ENCODE measurements at places on chromosomes 3 and 15.

DNA sequence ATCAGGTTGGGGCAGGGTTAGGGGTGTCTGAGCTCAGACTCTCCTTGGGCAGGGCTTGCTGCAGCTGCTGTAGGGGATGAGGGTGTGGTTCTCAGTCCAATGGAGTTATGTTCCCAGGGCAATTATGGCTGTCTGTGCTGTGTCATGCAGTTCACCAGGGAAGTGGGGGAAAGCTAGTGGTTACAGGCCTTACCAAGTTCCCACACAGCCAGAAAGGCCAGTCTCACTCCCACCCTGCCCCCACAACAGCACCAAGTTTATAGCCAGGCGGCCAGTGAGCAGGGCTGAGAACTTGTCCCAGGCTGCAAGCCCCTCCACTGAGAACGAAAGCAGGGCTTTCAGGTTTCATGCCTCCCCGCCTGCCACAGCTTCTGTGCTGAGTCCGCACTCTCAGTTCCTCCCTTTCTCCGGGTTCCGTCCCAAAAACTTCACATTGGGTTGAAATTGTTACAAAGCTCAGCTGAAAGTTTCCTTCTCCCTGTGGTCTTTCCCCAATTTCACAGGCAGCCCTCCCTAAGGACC lies 19.6 kb upstream of the CPOX start:
- DNase-seq = no peak

DNA sequence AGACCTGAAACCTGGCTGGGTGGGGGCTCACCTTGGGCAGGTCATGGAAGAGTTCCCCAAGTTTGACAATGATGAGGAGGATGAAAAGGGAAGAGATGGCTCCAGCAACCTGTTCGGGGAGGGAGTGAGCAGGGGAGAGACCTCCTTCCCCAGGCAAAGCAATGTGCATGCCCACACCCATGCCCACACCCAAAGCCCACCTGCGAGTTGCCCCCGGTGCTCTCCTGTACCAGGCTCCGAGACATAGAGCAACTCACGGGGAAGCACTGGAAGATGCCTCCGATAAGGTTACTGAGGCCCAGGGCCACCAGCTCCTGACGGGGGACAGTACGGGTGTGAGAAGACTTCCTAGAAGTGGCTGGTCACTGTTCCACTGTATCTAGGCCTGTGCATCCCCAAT lies 4.9 kb downstream of the SLC26A6 start:
- DNase-seq = no peak

DNA sequence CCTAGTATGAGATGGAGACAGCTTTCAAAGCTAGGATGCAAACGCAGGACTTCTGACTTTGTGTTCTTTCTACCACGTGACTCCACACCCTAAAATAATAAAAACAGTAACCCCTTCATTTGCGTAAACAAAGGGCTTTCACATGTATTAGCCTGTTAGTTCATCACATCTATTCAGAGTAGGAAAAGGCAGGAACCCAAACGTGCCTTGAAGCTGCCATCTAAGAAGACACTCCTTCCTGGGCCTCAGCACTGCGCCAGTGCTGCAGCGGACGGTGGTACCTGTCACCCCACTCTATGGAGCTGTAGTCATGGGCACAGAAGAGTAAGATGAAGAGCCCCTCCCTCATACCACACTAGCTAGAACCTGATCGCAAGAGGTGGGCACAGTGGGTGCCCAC lies 34.3 kb downstream of the PLD1 start:
- no peak for DNase-seq

DNA sequence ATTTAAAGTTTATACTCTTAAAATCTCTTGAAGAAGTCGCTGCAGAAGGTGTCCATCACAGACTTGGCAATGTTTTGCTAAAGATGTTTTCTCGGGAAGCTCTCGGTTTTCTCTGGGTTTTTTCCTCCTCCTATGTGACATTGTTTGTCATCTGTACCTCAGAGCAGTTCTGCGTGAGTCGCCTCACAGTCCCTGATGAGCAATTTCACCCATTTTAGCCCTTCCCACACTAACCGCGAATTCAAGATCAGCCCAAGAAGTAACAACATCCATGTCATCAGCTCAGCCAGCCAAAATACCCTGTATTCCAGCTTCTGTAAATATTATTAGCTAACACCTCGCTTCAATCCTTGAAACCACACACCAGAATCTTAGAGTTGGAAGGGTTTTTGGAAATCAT lies 224.3 kb upstream of the SETMAR start:
- DNase-seq = no peak

- no peak for DNase-seq
These were observed 18.3 kb upstream of the MED12L start for GRCh38 chr3:151067158-151067557.

DNA sequence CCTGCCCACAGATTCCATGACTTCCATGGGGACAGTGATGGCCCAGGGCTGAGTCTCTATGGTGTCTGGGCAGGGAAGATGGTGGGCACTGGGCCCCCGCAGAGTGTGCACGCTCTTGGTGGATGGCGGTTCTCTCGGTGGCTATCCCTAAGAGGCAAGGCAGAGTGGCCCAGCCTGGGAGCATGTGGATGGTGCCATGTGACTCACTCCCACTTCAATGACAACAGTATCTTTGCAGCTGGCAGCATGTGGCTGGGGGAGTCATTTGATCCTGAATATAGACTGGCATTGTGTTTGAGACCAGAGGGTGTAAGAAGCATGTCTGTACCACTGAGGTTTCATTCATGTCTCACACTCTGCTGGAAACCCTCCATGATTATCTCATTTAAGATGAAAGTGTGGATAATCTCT lies 101.2 kb downstream of the CORO2B start:
- no peak for DNase-seq

DNA sequence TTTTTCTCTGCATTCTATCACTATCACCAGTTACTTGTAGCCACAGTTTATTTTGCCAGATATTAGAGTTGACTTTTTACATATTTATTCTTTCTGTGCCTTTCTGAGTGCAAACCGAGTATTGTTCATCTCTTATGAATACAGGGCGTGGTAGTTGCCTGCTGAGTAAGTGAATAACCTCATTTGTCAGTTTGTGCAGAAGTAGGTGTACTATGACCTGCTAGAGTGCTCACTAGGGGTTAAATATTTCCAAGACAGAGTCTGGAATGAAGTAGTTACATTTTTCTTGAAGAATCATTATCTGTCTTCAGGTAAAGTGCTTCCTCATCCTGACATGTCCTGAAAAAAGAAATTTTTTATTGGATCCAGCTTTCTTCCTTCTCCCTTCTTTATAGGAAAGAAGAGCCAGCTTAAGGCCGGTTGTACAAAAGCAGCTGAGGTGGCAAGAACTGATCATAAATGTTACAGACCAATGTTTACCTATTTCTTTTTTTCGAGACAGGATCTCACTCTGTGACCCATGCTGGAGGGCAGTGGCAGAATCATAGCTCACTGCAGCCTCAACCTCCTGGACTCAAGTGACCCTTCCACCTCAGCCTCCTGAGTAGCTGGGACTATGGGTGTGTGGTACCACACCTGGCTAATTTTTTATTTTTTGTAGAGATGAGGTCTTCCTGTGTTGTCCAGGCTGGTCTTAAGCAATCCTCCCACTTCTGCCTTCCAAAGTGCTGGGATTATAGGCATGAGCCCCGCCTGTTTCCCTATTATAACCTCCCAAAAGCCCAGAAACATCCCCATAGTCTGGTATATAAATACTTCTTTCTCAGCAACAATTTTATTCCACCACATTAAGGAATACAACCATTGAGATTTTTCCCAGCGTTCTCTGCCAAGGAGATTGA lies 182.5 kb downstream of the TPRG1 start:
- no peak for DNase-seq

DNA sequence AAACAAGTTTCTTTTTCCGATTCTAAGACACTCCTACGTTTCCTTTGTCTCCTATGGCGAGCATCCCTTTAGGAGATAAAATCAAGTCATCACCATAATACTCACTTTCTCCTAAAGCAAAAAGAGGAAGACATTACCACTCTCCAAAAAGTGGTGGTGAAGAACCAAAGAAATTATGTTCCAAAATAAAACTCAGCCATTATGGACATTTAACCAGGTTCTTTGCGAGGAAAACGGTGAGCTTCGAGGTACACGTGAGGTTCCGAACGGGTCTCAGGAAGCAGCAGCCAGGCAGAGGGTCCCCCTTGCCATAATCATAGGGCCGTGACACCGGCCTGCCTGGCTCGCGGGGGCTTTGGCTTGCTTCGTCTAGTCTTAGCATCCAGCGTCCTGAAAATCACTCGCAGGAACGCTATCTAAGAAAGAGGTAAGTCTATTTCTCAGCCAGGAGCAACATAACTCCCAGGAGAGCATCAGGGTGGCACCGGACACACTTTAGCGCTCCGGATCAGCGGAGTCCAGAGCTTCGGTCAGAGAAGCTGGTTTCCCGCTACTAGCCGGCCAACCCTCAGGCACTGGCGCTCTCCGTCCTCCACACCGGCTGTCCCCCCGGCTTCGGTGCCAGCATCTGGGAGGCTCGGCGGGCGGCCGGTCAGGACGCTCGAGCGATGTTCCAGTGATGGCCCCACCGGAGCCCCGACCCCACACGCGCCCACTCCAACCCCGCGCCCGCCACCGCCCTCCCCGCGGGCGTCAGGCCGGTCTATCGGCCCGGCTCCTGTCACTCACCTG lies 581 bp downstream of the IP6K1 start:
- DNase-seq = no peak

DNA sequence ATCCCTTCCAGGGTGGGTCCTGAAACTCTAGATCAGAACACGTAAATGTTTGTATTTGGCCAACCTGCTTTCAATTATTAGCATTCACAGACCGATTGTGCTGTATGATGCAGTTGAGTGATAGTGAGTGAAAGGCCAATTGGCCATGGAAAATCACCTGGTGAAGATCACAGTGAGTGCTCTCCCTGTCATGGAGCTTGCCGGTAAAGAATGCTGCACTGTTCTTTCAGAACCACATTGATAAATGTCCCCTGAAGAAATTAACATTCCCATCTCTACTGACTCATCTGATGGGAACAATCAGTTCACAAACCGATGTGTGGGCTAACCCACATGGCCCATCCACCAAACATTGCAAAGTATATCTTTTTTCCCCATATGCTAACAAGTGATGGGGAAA lies 324.8 kb upstream of the TBL1XR1 start:
- DNase-seq = no peak

DNA sequence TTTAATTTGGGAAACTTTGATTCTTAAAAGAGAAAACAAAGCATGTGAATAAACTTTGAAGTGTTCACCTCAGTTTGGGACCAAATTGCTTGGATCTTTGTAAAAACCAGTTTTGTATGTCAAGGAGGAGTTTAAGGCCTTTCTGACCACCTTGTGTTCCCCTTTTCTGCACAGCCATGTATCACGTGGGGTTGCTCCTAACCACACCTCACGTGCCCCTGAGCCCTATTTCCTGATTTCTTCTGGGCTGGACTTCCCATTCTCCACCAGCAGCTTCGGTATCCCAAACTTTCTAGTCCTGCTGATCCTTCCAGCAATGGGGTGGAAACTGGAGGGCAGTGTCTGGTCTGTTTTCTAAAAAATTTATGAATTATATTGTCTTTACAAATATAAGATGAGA lies 76.4 kb upstream of the STT3B start:
- DNase-seq = no peak

DNA sequence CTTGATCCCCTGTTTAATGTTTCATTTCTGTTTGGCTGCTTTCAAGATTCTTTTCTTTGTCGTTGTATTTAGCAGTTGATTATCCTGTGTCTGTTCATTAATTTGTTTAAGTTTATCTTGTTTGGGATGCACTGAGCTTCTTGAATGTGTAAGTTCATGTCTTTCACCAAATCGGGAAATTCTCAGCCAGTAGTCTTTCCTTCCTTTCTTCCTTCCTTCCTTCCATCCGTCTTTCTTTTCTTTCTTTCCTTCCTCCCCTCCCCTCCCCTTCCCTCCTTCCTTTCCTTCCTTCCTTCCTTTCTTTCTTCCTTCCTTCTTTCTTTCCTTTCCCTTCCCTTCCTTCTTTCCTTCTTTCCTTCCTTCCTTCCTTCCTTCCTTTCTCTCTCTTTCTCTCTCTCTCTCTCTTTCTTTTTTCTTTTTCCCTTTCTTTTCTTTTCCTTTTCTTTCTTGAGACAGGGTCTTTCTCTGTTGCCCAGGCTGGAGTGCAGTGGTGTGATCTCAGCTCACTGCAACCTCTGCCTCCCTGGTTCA lies 35.5 kb upstream of the KLF13 start:
- DNase-seq = no peak

- DNase-seq = peak; percentile 62
These were observed 31.2 kb upstream of the PTX3 start for GRCh38 chr3:157405457-157405856.

DNA sequence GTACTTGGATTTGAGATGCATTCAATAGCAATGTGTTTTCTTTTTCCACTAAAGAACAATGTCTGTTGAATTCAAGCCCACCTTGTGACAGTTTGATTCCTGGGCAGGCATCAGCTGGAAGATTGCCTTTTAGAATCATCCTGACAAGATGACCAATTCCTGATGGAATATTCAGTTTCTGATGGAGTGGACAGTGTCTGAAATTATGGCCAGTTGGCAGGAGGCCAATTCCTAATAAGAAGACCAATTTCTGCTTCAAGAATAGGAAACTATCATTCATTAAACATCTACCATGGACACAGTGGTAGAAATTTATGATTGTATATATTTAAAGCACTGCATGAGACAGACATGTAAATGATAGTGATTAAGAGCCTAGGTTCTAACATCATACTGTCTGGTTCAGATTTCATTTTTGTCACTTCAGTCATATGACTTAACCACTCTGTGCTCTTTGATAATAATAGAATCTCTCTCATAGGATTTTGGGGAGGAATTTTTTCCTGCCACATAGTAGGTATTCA lies 133.6 kb downstream of the CLSTN2 start:
- DNase-seq = no peak

- no peak for DNase-seq
These were observed 513.9 kb downstream of the NLGN1 start for GRCh38 chr3:173911446-173911845.

DNA sequence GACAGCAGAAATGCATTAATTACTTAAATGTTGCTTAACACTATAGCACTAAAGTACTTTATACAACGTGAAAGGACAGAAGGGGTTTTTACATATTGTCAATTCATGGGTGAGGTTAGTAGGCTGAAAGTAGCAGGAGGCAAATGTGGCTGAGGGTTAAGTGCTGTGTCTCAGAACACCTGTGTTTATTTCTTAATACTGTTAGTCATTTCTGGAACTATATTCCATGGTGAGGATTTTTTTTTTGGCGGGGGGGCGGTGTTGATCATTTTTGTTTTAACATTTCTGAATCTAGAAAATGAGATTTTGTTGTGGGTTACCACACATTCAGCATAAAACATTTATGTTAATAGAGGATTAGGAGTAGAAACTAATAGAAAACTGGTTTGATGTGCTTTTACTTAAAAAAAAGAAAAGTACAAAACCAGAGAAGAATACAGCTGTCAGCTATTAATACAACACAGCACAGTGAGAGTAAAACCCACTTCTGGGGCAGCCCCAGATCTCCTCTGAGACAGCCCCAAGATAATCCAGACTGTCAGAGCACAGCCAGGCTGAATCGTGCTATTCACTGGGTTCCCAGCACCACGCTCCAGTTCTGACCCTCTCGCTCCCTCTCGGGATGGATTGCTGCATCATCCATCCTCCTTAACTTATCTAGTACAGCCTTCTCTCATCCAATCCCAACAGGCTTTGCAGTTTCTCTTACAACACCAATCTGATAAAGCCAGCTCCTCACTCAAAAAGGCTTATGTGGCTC lies 307.7 kb downstream of the TUSC7 start:
- no peak for DNase-seq

GRCh38 chr3:118151164-118151563 lies 883.5 kb downstream of the IGSF11 start:
- no peak for DNase-seq

GRCh38 chr3:71258526-71258925 lies 325.0 kb downstream of the FOXP1 start:
- DNase-seq = no peak

GRCh38 chr3:36075491-36075890 lies 304.8 kb upstream of the STAC start:
- no peak for DNase-seq

- no peak for DNase-seq
These were observed 418.8 kb downstream of the EPHB1 start for GRCh38 chr3:135213822-135214221.
